SHP77 treated with DMSO at 0.1 percent for 48 hours (cell line): ENCODE measurements at places on chromosomes 2 and 18.

GRCh38 chr2:50751311-50752031 is 280.5 kb downstream of the NRXN1 start:
- no peak for DNase-seq

- DNase-seq = no peak
These were observed 58.8 kb downstream of the PRKRA start for GRCh38 chr2:178392215-178392614.

DNA sequence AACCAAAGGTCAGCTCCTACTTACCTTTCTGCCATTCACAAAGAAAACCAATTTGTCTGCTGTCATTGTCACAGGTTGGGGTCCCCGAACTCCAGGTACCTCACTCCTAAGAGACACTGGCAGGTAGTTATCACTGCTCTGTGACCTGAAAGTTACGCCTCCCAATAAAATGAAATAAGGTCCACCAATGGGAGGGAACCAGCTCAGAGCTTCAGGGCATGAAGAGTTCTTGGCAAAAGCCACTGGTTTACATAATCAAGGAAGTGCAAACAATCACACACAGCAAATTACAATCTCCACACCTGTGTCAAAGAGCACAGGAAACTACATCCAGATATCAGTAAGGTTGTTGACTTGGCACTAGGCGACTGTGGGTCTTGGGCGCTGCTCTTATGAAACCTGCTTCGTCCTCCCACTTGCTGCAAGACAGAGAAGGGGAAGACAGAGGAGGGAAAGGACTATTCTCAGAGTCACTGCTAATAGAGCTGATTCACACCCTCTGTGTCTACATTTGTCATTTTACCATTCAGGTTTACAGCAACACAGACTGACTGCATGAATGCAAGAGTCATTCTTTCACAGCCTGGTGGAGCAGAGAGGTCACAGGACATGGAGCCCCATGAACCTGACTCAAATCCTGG is at the start of gene XDH:
Gene XDH, minus strand, starts transcription at position 142 of the 641 bp plus-strand sequence. Its CDS starts 76 bp downstream, at position 66.
- DNase-seq = no peak

- DNase-seq = no peak
These were observed 3.6 kb upstream of the LRATD1 start for GRCh38 chr2:14628901-14629300.

DNA sequence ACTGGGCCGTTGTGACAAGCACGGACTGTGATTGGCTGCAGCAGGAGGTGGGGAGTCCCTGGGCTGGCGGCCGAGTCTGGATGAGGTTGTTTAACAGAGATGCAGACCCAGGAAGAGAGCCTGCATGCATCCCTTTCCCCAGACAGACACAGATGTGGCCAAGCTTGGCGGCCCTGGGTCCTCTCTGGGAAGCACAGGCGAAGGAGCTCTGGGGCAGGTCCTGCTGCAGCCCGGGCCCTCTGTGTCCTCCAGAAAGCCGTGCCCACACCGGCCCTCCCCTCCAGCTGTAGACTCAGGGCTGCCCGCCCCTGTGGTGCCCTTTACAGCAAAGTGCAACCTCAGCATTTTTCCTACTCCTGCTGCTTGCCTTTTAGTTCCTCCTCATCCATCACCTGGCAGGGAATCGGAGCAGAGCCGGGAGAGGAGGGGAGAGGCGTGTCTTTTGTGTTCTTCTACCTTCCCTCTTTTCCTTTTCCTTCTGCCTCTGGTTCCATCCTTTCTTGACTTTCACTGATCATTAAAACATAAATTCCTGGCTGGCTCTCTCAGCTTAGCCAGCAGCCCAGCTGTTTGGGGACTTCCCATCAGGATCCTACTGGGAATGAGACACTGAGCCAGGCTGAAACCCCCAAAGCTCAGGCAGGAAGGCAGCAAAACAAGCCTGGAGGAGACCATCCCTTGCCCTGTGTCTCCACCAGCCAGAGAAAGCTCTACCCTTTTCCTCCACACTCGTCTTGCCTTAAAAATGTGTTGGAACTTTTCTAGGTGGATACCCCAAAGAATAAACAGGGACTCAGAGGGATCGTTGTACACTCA is 75.0 kb downstream of the CTIF start:
- DNase-seq = no peak

DNA sequence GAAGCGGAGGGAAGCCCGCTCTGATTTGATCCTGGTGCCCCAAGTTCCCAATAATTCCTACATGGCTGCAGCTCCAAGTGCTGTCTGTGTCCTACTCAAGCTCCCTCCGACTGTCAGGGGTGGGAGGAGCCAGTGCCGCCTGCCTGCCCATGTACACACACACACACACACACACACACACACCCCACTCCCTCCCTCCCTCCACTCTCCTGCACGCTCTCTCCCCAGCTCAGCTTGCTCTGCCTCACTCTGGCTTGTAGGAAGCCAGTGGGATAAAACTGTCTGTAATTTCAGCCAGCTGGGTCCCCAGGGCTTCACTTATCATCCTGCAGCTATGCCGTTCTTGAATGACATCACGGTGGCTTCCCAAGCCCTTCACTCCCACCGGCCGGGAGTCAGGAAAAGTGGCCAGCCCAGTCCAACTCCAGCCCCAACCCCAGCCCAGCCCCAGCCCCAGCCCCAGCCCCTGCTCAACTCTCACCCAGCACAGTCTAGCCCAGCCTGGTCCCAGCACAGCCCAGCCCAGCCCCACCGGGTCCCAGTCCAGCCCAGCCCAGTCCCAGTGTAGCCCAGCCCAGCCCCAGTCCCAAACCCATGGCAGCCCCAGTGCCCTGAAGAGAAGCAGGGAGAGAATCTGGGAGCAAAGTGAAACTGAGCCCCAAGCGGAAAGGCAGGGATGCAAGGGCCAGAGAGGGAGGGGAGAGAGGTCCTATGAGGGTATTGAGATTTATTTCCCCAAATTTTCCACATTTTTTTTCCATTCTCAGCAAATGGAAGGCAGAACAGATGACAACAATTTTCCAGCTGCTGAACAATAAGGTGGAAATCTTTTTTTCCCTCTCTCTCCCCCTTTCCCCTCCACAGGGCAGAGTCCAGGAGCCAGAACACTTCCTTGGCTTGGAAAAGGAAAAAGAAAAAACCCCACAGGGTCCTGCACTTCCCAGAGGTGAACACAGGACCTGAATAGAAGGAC is 144.0 kb downstream of the TNS1 start:
- DNase-seq = no peak

- DNase-seq = no peak
These were observed 116.6 kb upstream of the PELI1 start for GRCh38 chr2:64260817-64261216.

- DNase-seq = no peak
These were observed 490 bp downstream of the BCS1L start for GRCh38 chr2:218659988-218660358.

DNA sequence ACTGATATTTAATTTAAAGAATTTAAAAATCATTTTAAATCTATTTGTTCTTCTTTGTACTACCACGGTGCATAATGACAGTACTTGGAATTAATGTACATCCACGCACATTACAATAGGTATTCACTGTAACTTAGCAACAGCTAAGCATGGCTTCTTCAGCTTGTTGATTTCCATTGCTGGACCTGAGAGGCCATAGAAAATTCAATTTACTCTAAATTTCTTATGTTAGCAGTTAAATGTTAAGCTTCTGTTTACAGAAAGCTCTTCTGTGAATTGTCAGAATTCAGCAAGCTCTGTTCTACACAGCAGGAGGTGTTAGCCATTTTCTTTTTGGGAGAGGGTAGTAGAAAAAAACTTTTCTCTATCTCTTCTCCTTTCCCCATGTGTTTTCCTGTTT is 1149.3 kb upstream of the CDH2 start:
- DNase-seq = no peak

- no peak for DNase-seq
These were observed 1.3 kb downstream of the INPP4A start for GRCh38 chr2:98445683-98446581.

GRCh38 chr2:167052825-167053224 is 164.5 kb downstream of the XIRP2 start:
- DNase-seq = no peak

GRCh38 chr2:18762667-18763066 is 173.3 kb upstream of the NT5C1B start:
- DNase-seq = no peak

- no peak for DNase-seq
These were observed 140.7 kb downstream of the LDLRAD4 start for GRCh38 chr18:13359210-13359609.

DNA sequence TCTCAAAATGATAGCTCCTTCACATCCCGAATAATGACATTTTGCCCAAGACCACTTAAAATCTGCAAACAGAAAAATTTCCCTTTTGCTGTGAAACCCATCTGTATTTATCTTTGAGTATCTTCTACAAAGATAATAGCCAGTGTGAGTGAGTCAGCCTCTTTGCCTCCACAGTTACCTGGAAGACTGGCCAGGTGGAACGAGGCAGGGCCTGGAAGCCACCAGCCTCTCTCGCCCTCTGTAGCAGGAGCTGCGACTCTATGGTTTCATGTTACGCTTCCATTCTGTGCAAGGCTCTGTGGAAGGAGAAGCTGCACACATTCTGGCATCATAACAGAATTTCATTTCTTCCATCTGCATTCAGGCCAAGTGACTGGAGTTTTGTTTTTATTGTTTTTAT is 9.5 kb downstream of the ELP2 start:
- DNase-seq = no peak

- no peak for DNase-seq
These were observed 5.8 kb upstream of the ABCB11 start for GRCh38 chr2:169036736-169037440.

- no peak for DNase-seq
These were observed 34.3 kb downstream of the AFF3 start for GRCh38 chr2:100107906-100108647.

- DNase-seq = no peak
These were observed 339.9 kb downstream of the ADCYAP1 start for GRCh38 chr18:1244397-1245122.

DNA sequence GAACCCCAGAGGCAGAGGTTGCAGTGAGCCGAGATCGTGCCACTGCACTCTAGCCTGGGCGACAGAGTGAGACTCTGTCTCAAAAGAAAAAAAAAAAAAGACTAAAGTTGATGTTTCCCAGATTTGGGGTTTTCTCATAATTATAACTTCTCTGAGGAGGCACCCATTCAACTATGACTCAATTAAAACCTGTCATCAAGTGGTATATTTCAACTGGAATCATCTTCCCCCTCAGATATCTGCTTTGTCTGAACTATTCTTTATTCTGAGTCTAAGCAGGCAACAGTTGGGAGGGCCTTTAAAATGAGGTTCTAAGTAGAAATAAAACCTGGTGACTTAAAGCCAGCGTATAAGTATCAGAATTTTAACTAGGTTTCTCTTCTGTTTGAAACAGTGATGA is 88.5 kb downstream of the PTRHD1 start:
- no peak for DNase-seq

DNA sequence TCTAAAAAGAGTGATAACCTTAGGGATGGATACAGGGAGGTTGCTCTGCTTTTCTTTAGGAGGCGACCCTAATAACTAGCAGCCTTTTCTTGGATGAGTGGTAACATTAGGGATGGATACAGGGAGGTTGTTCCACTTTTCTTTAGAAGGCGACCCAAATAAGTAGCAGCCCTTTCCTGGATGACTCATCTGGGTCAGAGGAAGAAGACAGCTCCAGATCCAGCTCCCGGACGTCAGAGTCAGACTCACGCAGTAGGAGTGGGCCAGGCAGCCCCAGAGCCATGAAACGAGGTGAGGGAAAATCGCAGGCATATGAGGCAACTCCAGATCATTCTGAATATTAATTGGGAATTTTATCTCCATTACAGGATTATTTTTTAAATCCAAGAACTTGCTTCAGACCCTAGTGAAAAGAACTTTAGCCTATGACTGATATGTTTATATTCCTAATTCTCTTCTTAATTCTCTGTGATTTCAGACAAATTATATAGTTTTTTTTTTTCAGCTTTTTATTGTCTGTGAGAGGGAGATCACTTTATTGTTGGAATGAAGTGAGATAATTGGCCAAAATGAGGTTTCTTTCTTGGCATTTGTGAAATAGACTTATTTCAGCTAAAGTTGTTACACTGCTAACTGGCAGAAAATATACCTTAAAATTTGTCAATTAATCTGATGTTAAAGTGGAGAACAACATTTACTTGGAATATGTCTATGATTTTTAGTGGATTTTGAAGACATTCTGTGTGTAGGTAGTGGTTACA is 31.2 kb upstream of the C1GALT1C1L start:
- no peak for DNase-seq

DNA sequence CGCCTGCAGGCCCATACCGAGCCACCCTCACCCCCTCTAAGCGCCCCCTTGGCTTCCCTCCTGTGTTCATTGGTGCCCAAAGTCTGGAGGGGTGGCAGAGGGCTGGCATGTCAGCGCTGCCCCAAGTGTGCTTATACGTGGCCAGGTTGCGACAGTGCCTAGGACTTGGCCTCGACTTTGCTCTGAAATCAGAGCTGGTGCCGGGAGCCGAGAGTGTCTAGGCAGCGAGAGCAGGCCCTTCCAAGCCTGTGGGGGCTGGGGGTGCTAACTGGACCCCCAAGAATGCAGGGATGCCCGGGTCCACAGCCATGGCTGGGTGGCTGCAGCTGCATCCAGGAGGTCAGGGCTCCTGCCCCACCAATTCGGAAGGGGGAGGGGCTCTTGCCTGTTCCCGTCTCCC is 95.6 kb upstream of the MGAT5 start:
- no peak for DNase-seq

DNA sequence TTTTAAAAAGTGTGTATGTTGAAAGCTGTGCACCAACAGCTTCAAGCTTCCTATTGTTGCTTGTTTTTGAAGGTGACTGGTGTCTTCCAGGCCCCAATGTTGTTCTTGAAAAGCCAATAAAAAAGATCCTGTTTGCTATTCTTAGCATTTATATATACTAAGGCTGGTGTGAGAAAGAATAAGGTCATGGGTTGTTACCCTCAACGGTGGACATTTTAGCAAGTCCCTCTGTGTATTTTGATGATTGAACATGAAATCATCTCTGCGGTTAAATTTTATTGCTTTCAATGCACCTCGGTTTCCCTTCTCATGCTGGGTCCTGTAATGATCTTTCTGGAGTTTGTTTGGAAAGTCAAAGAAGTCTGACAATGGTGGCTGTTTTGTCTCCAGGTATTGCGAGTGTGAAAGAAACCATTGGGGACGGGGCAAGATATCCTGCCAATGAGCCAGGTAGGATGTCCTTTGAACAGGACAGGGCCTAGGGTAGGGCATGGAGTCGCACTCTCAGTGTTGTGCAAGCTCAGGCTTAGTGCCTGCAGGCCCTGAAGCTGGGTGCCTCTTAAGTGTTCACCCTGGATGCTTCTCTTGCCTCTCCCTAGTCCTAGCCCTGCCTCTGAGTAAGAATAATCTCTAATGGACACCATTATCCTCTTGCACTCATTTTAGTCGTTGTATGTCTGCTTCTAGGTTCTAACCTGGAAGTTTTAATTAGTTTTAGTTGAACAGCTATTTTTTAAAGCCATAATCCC is 16.0 kb upstream of the KLF7 start:
- no peak for DNase-seq

DNA sequence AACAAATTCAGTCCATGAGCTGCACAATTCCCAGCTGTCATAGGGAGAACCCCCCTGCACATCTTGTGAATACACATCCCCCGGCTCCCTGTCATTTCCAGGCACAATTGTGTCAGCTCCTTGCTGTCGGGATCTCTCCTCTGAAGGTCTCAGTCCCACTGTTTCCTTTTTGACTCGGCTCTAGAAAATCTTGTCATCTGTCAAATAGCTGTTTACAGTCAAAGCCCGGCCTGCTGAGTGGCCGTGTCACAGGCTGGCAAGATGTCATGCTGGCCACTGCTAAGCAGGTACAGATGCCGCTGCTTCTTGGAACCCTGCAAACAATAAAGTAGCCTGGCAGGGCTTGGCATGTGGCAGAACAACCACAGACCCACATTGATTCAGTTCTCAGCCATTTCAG is 61.7 kb downstream of the LYPD1 start:
- no peak for DNase-seq
